ENCODE measurements at places on chromosomes 5 and 9. TPM values are rescaled to one million over a fixed set of nuclear protein-coding genes. Genes with fewer than 3 reads are reported as not detected.

- DNase-seq = no peak
These were observed 361.8 kb downstream of the KDM4C start for GRCh38 chr9:7119612-7120011.

The HSPA9 gene
- 424 TPM for total RNA-seq

- no peak for DNase-seq
These were observed 46.7 kb downstream of the MEF2C start for GRCh38 chr5:88836195-88836838.

The KLHL3 gene
- 1.9 TPM for total RNA-seq

GRCh38 chr5:180142021-180142765 lies 66.8 kb downstream of the RASGEF1C start:
- DNase-seq = no peak

The C1QTNF3 gene
- 2.1 TPM for total RNA-seq

- no peak for DNase-seq
These were observed 160.0 kb downstream of the TMEM161B start for GRCh38 chr5:88108490-88109279.

GRCh38 chr9:122332083-122332482 lies 38.7 kb upstream of the PTGS1 start:
- DNase-seq = no peak

DNA sequence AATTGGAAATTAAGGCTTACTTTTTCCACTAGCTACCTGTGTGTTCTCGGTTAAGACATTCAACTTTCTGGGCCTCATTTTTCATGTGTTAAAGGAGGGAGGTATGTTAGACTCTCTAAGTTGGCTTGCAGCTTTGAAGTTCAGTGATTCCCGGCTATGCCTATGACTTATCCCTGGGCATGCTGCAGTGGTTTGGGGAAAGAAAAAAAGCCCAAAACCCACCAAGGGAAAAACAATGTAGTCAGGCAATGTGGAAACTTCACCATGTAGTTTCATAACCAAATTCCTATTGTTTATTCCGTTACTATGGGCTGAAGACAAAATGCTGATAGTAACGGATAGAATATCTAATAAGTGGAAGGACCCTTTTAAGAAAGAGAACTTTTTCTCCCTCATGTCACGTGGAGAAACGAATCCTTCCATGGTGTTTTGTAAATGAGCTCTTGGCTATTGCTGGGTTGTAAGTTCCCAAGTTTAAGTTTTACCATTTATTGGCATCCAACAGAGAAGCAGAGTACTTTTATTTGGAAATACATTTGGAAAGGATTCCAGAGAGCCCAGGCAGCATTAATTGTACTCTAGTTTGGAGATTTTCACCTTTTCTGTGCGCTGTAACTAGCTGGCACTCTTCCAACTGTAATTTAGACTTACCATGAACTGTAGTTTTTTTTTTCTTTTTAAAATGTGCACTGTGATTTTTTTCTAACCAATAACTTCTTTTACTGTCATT lies 84.9 kb upstream of the MPDZ start:
- DNase-seq = no peak

- DNase-seq = peak; percentile 10
These were observed 328.1 kb downstream of the HINT1 start for GRCh38 chr5:130836729-130837649.

The ACOT12 gene
- total RNA-seq = 0.74 TPM

The MCIDAS gene
- total RNA-seq = 2.9 TPM

DNA sequence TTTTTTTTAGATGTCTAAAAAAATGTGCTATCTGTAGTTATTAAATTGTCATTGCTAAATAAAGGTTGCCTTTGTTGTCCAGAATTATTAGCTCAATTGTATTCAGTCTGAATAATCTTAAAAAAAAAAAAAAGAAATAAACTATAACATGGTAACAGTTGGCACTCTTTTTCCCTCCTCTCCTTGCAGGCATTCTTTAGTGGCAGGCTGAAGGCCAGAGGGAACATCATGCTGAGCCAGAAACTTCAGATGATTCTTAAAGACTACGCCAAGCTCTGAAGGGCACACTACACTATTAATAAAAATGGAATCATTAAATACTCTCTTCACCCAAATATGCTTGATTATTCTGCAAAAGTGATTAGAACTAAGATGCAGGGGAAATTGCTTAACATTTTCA lies 87.6 kb upstream of the FAM170A start:
- no peak for DNase-seq

DNA sequence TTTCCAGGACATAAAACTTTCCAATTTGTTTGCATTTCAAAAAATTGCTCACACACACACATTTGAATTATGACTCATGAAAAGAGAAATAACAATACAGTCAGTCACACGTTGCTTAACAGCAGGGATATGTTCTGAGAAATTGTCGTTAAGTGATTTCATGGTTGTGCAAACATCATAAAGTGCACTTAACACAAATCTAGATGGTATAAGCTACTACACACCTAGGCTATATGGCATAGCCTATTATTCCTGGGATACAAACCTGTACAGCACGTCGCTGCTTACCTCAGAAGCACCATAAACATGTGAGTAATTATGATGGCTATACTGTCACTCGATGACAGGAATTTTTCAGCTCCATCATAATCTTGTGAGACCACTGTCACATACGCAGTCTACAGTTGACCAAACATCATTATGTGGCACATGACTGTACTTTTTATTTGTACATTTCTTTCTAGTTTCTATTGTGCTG lies 378.2 kb downstream of the ACTL7B start:
- peak; percentile 77 for DNase-seq

DNA sequence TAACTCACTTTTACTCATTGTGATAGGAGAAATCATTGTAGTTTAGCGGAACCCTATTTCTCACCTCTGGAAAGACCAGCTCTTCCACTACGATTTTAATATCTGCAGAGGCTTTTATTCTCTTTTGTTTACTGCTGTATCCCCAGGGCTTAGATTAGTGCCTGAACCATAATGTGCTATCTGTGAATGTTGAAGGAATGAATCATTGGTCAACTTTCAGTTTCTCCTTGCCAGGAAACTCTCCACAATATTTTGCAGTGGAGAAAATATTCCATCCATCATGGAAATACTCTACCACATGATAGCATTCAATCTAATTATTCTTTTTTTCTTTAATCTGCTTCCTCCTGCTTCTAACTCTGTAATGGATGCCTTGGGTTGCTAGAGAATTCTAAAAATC lies 263.5 kb upstream of the PTPRD start:
- no peak for DNase-seq

DNA sequence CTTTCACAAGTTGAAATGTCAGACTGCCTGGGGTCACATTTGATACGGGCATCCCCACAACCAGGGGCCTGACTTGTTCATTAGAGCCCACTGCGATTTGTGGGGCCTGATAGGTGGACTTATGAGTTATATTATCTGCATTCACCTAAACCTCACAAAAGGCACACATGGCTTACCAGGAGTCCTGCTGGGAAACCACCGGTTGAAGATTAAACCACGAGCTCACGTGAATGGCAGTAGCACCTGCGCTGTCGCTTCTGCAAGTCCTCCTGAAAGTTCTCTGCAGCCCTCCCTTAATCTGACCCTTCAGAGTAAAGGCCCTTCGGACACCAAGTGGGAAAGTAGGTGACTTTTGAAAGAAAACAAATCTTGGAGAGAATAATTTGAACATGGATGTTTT lies 68.9 kb downstream of the PPIC start:
- DNase-seq = no peak

DNA sequence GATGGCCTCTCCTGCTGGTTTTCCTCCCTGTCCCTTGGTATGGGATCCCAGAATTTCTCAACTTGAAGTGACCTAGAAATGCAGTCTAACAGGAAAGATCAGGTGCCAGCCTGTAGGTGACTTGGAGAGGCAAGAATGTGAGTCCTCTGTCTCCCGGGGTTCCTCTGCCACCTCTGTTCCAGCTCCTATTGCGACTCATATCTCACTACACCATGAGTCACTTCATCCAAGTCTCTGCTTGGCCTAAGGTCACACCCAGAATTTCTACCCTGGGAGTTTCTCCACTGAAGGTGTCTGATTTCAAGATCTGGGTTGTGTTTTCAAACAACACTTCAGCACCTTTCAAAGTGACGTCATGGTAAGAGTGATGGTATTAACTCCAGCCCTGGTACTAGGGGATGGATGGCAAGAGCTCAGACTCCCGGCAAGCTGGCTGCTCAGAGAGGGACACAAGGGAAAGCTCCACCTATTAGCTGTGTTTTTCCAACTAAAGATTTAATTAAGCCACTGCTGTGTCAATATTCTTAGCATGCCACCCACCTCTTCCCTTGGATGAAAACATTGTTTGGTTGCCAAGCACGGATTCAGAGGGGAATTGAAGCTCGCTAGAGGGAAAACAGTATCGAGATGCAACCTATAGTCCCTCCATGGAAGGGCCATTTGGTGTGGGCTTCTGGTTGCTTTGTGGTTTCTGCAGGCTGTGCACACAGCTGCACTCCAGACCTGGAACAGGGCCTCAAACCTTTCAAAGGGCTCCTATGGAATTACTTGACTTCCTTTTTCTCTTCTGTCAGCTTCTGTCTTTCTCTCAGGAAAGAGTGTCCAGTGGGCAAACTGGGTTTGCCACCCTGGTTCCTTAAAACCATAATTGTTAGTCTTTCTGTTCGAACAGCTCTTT lies 205.7 kb downstream of the GAS1 start:
- DNase-seq = no peak

GRCh38 chr5:79301046-79301712 lies 65.2 kb downstream of the JMY start:
- no peak for DNase-seq
